ENCODE measurements at places on chromosomes 5 and 9. TPM values are rescaled to one million over a fixed set of nuclear protein-coding genes. Genes with fewer than 3 reads are reported as not detected.

SLC27A6 gene
- total RNA-seq: not detected

PRR16 gene
- total RNA-seq: 3.7 TPM

DMGDH gene
- total RNA-seq: 0.68 TPM

CARD6 gene
- 11.7 TPM for total RNA-seq

ARL14EPL gene
- total RNA-seq: not detected

PRUNE2 gene
- total RNA-seq: 7.7 TPM

GFI1B gene
- not detected for total RNA-seq

SLC4A9 gene
- not detected for total RNA-seq

GLDC gene
- total RNA-seq: 4.2 TPM

BTNL9 gene
- not detected for total RNA-seq

Data from smooth muscle cell of the coronary artery (primary cell).